Activated naive CD4-positive, alpha-beta T cell treated with Interleukin-2 at 50 U/mL for 16 hours (primary cell): ENCODE measurements at places on chromosomes 2 and 18.

DNA sequence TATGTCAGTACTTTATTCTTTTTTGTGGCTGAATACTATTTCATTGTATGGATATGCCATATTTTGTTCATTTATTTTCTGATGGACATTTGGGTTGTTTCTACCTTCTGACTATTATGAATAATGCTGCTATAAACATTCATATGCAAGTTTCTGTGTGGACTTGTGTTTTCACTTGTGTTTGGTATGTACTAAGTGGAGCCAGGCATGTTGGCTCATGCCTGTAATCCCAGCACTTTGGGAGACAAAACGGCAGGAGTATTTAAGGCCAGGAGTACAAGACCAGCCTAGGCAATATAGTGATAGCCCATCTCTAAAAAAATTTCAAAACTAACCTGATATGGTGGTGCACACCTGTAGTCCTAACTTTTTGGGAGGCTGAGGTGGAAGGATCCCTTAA is 23.3 kb downstream of the MARCHF7 start:
- no peak for DNase-seq

DNA sequence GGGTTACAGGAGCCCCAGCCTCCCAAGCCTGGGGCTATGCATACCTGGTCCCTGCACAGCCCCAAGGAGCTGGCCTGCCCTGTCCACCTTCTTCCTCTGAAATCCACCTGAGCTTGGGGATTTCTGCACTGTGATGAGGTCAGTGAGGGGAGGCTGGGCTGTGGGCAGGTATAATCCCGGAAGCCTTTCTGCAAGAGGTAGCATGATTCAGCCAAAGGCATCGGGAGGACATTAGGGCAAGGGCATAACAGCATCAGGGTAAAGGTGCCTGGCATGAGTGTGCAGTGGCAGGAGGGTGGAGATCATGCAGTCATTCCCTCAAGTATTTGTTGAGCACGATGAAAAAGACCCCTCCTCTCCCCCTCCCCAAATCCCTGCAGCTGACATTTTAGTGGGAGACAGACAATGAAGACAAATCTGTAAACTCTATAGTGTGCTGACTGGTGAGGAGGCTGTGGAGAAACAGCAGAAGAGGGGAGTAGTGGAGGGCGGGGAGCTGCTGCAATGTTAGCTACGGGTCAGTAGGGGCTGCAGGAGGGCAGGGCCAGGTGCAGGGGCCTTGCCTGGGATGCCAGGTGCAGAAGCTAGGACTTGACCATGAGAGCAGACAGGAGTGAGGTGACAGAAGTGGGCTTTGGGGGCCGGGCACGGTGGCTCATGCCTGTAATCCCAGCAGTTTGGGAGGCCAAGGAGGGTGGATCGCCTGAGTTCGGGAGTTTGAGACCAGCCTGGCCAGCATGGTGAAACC is 18.7 kb downstream of the ZFP36L2 start:
- DNase-seq, result no peak

GRCh38 chr2:8821276-8822217 is 15.9 kb downstream of the KIDINS220 start:
- no peak for DNase-seq

DNA sequence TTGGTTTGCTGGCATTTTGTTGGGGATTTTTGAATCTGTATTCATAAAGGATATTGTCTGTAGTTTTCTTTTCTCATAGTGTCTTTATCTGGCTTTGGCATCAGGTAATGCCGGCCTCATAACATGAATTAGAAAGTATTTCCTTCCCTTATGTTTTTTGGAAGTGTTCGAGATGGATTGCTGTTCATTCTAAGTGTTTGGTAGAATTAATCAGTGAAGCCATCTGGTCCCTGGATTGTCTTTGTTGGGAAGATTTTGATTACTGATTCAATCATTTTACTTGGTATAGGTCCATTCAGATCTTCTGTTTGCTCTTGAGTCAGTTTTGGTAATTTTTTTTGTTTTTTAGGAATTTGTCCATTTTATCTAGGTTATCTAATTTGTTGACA is 22.3 kb downstream of the KIAA1328 start:
- DNase-seq, result no peak

DNA sequence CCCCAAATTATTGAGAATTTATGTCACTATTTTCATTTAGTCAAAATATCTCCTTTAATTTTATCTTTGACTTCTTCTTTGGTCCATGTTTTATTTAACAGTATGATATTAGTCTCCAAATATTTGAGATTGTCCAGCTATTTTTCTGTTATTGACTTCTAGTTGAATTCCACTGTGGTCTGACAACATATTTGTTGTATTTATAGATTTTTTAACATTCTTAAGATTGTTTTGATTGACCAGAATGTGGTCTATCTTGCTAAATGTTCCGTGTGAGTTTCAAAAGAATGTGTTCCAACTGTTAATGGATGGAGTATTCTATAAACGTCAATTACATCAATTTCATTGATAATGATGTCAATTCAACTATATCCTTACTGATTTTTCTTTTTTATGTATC is 1452.1 kb downstream of the SUCLG1 start:
- DNase-seq, result no peak

DNA sequence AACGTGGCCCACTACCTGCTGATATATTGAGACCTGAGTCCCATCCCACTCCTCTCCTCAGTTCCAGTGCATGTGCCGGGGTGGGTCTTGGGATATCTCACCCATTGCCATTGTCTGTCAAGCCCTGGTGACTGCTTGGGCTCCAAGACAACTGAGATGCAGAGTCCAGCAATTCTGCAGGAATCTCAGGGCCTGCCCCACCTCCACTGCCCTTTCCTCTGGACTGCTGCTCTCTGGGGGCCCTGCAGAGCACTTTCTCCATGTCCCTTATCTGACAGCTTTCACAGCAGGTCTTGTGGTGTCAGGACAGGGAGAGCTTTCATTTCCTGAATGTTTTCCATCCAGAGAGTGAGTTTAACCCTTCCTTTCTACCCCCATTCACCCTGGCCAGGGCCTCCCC is 152.9 kb downstream of the ARL4C start:
- DNase-seq, result no peak

GRCh38 chr18:43868497-43868995 is 591.3 kb upstream of the SYT4 start:
- DNase-seq, result no peak

DNA sequence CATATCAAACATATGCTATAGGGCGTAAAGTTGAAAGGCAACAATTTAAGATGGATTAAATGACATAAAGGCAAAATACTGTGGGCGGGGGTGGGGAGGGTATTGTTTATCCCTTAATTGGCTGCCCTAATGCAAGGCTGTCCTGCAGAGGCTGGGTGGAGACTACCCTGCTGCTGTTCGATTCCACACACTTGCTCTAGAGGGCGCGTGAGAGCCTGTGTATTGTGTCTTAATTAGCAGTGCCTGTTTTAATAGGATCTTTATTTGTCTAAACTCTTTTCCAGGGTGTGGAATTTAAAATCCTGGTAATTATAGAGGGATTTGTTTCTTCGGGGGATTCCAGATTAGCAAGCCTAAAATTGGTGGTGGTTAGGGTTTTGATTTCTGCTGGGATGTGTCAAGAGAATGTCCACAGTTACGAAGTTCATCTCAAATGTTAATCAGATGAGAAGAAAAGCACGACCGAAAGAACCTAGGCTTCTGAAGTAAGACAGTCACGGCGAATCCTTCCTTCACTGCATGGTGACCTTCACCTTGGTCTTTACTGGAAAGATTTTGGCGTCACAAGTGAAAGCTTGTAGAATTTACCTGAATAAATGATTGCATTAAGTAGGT is 103.5 kb upstream of the MAP3K20 start:
- peak; percentile 30 for DNase-seq

- no peak for DNase-seq
Observed at GRCh38 chr2:120421126-120421829, 75.3 kb downstream of the INHBB start.

DNA sequence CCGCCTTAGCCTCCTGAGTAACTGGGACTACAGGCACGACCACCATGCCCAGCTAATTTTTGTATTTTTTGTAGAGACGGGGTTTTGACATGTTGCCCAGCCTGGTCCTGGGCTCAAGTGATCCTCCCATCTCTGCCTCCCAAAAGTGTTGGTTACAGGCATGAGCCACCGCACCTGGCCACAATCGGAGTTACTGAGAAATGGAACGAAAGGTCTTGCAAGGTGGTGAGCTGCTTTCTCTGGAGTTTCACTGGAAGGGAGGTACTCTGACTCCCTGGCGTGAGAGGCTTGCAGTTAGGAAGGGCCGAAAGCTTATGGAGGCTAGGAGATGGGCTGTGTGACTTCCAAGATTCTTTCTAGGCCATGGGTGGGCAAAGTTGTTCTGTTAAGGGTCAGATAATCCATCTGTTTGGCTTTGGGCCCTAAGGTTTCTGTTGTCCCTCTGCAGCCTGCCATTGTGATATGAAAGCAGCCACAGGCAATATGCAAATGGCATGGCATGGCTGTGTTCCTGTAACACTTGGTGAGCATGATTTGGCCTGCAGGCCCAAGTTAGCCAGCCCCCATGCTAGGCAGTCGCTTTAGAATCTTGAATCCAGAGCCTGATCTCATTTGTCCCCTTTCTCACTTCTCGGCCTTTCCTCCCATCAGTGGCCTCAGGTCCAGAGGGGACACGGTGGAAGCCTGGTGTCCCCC is 7.9 kb downstream of the EFHD1 start:
- no peak for DNase-seq

GRCh38 chr2:234994438-234995321 is 42.9 kb downstream of the SH3BP4 start:
- no peak for DNase-seq

DNA sequence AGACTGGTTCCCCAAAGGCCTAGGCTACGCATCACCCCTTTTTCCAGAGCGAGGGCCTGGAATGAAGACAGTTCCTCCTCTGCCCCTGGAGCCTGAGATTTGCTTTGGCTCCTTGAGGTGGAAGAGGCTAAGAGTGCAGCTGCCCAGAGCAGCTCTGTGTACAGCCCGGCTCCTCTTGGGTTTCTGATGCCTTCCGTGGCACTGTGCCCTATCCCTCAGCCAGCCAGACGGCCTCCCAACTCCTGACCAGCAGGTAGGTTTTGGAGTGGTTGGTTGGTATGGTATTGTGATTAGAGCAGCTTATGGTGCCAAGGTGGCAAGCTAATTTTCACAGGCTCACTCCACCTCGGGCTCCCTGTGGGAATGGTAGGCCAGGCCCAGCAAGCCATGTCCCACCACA is 112.2 kb downstream of the TANC1 start:
- no peak for DNase-seq

DNA sequence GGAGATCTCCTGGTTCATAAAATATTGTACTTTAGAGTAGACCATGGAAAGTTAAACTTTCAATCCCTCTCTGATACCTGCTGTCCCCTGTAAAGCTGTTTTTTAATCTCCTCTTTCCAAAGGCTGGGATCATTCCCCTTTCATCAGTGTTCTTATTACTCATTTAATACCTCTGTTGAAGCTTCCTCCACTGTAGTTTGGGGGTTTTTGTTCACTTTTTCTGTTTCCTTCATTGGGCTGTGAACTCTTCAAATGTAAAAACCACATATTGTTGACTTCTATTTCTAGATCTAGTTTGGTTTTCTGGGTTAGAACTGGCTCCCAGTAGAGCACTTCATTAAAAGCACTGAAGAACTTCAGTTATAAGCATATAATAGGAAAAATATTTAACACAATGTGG is 598.1 kb downstream of the RNF144A start:
- no peak for DNase-seq

DNA sequence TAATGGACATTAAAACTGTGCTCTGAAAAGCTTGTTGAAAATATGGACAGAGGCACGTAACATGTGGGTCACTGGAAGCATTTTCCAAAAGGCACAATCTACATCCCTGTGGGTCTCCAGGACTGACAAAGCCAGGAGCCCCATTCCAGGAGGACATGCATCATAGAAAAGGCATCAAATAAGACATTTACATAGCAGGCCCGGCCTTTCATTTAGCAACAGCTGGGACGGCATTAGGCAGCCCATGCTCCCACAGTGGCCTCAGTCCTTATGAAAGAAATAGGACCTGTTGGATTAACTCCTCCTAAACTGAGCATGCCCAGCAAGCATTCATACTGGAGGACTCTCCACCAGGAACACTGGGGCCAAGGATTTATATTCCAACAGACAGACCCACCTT is 72.2 kb downstream of the TWIST2 start:
- DNase-seq, result no peak

DNA sequence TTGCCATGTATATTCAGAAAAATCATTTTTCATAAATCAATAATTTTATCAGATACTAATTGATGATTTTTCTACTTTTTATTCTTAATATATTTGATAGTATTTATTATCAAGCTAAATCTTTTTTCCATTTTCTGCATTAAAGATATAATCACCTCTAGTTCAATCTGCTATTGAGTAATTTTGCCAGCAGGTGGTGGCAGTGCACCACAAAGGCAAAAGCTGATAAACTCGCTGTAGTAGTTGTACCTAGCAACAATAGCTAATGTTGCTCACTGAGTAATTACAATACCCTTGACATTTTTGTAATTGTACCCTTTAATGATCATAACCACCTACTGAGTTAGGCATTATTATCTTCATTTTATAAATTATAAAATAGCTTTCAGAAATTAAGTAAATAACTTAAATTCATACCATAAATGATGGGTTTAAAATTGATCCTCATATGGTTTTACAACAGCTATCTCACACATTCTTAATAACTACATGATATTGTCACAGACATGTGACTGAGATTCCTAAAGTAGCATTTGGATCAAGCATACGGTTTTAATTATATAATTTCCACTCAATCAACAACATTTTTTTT is 52.0 kb upstream of the CALCRL start:
- DNase-seq, result peak; percentile 6

DNA sequence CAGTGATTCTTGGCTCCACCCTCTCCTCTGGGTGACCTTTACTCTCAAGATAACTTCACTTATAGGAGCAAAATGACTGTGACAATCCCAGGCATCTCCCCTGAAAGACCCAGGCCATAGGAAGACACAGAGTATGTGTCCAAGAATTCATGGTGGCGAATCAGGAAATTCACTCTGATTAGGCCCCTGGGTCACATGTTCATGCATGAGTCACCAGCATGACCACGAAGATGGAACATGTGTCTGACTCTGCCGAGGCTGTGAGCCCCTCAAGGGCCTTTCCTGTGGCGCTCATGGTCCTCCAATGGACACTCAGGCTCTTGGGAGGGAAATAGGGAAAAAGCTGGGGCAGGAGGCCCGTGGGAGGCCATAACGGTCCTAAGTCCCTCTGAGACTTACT is 74.0 kb upstream of the TEX51 start:
- DNase-seq, result no peak

GRCh38 chr2:121558329-121558728 is 27.6 kb downstream of the RNU4ATAC start:
- no peak for DNase-seq

- no peak for DNase-seq
Observed at GRCh38 chr18:48077291-48077690, 146.8 kb upstream of the SMAD2 start.

DNA sequence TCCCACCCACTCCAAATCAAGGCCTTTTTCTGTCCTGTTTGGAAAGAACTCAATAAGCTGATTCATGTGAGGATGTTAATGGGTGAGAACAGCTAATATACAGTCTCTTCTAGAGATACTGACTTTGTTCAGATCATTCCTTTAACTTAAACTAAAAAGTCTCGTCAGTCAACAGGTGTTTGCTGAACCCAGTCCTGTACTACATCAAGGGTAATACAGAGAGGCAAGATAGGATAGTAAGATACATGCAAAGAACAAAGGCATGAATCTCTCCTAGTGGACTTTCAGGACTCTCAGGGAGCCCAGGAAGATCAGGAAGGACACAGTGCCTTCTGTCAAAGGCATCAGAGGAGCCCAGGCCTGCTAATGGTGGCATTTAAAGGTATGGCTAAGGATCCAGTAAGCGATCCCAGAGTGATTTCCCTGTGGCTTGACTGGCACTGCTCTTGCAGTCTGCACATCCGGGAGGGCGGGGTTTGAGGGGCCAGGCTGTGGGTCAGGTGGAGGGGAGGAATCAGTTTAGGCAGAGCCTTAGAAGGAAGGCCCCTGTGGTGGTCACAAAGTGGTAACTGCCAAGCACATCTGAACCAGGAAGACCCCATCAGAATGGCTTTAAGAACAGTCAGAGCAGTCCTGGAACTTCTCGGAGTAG is 54.0 kb downstream of the EPAS1 start:
- peak; percentile 35 for DNase-seq
